Placental pericyte (primary cell): ENCODE measurements at places on chromosomes 3 and 15. TPM values are rescaled to one million over a fixed set of nuclear protein-coding genes. Genes with fewer than 3 reads are reported as not detected.

The SNX22 gene
- under 0.01 and 0.14 TPM in 2 replicates for total RNA-seq

The TUSC7 gene
- total RNA-seq, result not detected in 2 replicates

The WDR49 gene
- not detected in 2 replicates for total RNA-seq

The SLCO2A1 gene
- total RNA-seq, result 1.6 TPM in 1 of 2 replicates, not detected in the other

The ZPLD1 gene
- 0.14 and 0.22 TPM in 2 replicates for total RNA-seq

The NAALADL2 gene
- 2.7 and 4.2 TPM in 2 replicates for total RNA-seq

The ERC2 gene
- under 0.01 TPM in 1 of 2 replicates, not detected in the other for total RNA-seq

The HEMK1 gene
- 8.1 and 15.7 TPM in 2 replicates for total RNA-seq

The EPHB1 gene
- 0.88 and 1.0 TPM in 2 replicates for total RNA-seq

The SLC7A14 gene
- total RNA-seq, result 1.4 and 3.9 TPM in 2 replicates

The CLDN16 gene
- 0.22 and 0.29 TPM in 2 replicates for total RNA-seq

The PRSS50 gene
- not detected in 2 replicates for total RNA-seq

The TGM5 gene
- total RNA-seq, result not detected in 2 replicates

The CFAP161 gene
- 0.72 TPM in 1 of 2 replicates, not detected in the other for total RNA-seq

The NPAP1 gene
- total RNA-seq, result not detected in 2 replicates

The LMAN1L gene
- total RNA-seq, result under 0.01 TPM in 1 of 2 replicates, not detected in the other

The CPN2 gene
- total RNA-seq, result not detected in 2 replicates

The OR5H14 gene
- not detected in 2 replicates for total RNA-seq

The APBA2 gene
- total RNA-seq, result 20.8 and 37.1 TPM in 2 replicates

The NDN gene
- 18.3 and 31.1 TPM in 2 replicates for total RNA-seq

The CCR3 gene
- not detected in 2 replicates for total RNA-seq

The PROS1 gene
- 6.2 and 12.3 TPM in 2 replicates for total RNA-seq

The ASB14 gene
- 0.14 TPM in 1 of 2 replicates, not detected in the other for total RNA-seq

The MKRN2OS gene
- not detected in 2 replicates for total RNA-seq

The CRABP1 gene
- total RNA-seq, result not detected in 2 replicates

The PRKCI gene
- 63.2 and 69.9 TPM in 2 replicates for total RNA-seq
